NCI-H1694 (cell line): ENCODE measurements at places on chromosomes 13 and 19.
A peak's percentile ranks its signal among the peaks of the same experiment; 100 is the strongest.

DNA sequence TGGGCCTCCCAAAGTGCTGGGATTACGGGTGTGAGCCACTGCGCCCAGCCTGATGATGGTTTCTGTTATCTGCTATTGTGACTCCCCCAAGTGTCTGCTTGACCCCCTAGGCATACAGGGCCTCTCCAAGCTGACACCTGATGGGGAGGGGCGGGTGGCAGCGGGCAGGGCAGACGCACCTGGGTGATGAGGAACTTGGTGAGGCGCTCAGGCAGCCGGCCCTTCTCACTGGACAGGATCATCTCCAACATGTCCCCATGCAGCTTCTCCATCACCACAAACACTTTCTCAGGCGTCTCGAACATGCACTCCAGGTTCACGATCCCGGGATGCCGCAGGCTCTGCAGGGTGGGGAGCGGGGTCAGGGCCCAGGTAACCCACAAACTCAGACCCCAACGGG is 27.6 kb downstream of the PRKD2 start:
- DNase-seq, result no peak

- DNase-seq, result no peak
Measured at GRCh38 chr13:20686863-20687579, 16.5 kb upstream of the IL17D start.

- no peak for DNase-seq
Measured at GRCh38 chr13:55577847-55578210, 1562.9 kb upstream of the PRR20A start.

- DNase-seq, result peak; percentile 60
Measured at GRCh38 chr13:40992678-40993518, 26.2 kb downstream of the ELF1 start.

GRCh38 chr19:2150794-2151338 is 500 bp downstream of the AP3D1 start:
- no peak for DNase-seq

- DNase-seq, result no peak
Measured at GRCh38 chr19:38559428-38560401, 58.0 kb downstream of the MAP4K1 start.

- DNase-seq, result no peak
Measured at GRCh38 chr13:18948012-18948663, 233.5 kb downstream of the TUBA3C start.
